ENCODE measurements at places on chromosomes 1 and 21. TPM values are rescaled to one million over a fixed set of nuclear protein-coding genes. Genes with fewer than 3 reads are reported as not detected.

Gene CGN
- 18.3 TPM for total RNA-seq

Gene TMPRSS15
- total RNA-seq = not detected

GRCh38 chr1:158255656-158256055, 1.4 kb downstream of the CD1A start:
- peaks cover 5% of the 10 kb centered on the region for H3K27me3 ChIP-seq
- H3K27ac ChIP-seq = no peak overlapping the region
- no peaks in the 10 kb centered on the region for H3K36me3 ChIP-seq
- no peaks in the 10 kb centered on the region for H3K4me1 ChIP-seq
- DNase-seq = no peak

DNA sequence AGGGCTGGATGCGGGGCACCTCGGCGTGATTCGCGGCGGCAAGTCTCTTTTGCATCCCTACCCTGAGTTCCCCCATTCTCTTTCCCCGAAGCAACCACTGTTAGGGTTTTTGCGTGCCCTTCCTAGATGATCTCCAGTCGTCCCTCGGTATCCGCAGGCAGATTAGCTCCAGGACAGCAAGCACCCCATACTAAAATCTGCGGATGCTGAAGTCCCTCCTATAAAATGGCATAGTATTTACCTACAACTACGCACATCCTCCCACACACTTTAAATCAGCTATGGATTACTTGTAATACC, 22.8 kb upstream of the CFAP126 start:
- DNase-seq = no peak
- no peaks in the 10 kb centered on the region for H3K27me3 ChIP-seq
- no peaks in the 10 kb centered on the region for H3K36me3 ChIP-seq
- peaks cover 37% of the 10 kb centered on the region for H3K4me1 ChIP-seq

- no peaks in the 10 kb centered on the region for H3K4me1 ChIP-seq
- H3K27me3 ChIP-seq = no peaks in the 10 kb centered on the region
- H3K4me3 ChIP-seq = peak overlapping the region; percentile 21
- no peaks in the 10 kb centered on the region for H3K36me3 ChIP-seq
- H3K27ac ChIP-seq = peak overlapping the region; percentile 96
Measured at GRCh38 chr21:36718951-36719501, 20.1 kb downstream of the SIM2 start.

DNA sequence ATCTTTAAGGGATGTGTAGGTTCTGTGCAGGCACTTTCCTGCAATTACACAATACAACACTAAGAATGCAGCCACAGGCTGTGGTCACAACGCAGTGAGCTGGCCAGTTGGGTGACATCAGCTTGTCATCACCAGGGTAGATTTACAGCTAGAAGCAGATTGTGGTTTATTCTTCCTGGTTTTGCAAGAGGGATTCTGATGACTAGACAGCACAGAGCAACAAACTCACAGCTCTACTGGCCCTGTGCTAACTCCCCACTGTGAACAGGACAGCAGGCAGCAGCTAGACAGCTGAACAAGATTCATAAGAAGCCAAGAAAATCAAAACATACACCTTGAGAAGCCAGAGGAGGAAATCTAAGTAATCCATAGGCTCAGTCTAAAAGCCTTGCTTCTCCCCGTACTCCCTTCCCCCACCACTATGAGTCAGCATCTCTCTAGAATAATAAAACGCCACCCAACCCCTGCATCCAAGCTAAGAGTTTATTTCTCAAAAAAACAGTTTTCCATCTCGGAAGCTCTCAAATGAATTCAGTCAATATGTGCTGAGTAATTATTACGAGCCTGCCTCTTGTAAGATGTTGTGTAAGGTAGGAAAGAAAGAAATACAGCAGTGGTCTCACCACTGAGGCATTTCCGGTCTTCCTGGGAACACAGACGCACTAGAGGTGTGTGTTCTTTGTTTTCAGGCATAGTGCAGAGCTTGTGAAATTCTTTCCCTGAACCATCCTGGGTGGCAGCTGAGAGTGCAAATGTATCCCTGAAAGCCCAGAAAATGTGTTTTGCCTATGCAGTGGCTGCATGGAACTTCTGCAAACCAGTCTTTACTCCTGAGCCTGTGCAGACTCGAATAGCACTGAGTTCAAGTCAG, 162.8 kb downstream of the NTPCR start:
- peak; percentile 10 for DNase-seq
- peak overlapping the region; percentile 5 for H3K4me3 ChIP-seq
- H3K4me1 ChIP-seq = peaks cover 44% of the 10 kb centered on the region
- no peaks in the 10 kb centered on the region for H3K27me3 ChIP-seq

DNA sequence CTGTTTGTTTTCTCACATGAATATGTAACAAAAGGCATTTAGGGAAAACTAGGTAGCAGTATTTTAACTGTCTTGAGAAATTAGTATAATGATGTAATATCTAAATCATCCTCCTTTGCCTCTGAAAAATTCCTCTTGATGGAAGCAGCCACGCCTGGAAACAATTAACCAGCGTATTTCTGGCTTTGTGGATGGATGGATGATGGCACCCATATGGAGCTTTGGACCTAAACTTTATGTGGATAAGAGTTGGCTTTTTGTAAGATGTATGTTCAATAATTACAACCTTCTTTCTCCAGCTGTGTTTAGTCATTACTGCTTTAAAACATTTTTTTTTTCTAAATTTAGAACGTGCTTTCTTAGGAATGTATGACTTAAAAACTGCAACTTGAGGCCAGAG, 12.7 kb downstream of the CDCA8 start:
- no peaks in the 10 kb centered on the region for H3K4me1 ChIP-seq
- H3K4me3 ChIP-seq = no peak overlapping the region

GRCh38 chr1:29284961-29285560, 48.7 kb downstream of the PTPRU start:
- H3K4me3 ChIP-seq = no peak overlapping the region
- H3K27me3 ChIP-seq = no peaks in the 10 kb centered on the region
- no peak overlapping the region for H3K27ac ChIP-seq
- DNase-seq = no peak

Data from esophagus squamous epithelium (tissue), 5 donors.